Activated gamma-delta T cell treated with Interleukin-2 at 50 U/mL for 16 hours (primary cell): ENCODE measurements at places on chromosomes 3 and 15.

GRCh38 chr3:97896547-97896946 lies 74.7 kb downstream of the CRYBG3 start:
- no peak for DNase-seq

GRCh38 chr3:146557745-146558144 lies 13.3 kb upstream of the PLSCR1 start:
- DNase-seq: no peak

DNA sequence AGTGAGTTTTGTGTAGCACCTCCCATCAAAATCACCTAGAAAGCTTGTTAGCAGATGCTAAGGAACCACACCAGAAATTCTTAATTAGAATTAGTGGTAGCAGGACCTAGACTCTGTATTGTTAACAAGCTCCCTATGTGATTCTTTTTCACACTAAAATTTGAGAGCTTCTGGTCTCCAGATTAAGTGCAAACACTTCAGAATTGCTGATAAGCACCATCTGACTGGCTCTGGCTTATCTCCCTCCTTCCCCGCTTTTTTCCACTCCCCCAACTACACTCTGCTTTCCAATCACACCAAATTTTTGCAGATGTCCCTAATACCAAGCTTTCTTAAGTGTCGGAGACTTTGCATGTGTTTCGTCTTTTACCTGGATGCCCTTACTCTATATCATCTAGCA lies 410.1 kb upstream of the DPH6 start:
- DNase-seq: no peak

DNA sequence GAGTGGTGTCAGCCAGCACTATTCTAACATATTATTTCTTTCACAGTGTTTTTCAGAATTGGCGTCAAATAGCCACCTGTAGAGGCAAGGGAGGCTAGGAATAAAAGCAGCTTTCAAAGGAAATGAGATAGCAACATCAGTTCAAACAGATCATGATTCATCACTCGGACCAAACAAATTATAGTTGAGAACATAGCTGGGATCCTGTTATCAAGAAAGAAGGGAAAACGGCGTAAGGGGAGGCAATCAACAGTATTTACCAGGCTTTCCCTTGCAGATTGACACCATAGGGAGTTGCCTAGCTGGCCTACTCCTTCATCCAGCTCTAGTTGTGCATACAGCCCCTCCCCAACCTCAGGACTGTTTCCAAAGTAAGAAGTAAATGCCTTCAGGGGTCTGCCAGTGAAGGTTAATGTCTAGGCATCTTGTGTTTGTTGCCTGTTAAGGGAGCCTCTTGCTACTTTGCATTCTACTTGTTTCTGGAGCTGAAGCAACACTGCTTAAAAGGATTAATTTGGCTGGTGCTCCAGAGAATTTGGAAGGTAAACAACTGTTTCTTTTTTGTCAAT lies 286.5 kb downstream of the NSUN3 start:
- DNase-seq: no peak

DNA sequence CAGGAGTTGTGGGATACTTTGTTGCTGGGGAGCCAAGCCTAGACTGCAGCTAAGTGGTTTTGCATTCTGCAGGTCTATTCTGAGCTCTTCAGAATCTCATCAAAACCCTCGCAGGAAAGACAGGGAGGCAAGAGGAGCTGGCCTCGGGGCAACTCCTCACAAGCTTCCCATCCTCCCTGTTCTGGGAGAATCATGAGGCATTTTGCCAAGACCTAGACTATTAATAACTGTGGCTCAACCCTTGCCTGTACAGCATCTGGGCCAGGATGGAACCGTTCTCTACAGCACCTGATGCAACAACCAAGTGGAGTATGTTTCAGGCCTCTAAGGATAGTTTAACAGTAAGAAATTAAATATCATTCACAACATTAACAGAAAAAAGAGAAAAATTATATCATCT lies 20.2 kb upstream of the SLC6A20 start:
- DNase-seq: no peak

- no peak for DNase-seq
Measured at GRCh38 chr3:157669416-157669815, 166.2 kb upstream of the VEPH1 start.

DNA sequence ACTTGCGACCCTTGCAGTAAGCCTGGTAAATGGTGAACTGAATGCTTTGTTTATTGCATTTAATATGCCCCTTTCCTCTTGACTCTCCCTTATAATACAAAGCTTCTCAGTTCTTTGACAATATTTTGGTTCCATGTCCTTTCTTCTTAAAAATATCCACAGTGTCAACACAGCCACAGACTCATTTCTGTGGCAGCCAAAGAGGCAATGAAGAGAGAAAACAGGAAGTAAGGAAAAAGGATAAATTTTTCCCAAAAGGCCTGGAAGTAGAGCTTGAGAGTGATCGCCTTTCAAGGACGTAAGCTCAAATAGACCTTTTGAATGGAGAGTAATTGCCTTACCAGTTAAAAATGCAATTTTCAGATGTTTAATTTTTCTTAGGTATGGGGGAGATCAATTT lies 59.4 kb downstream of the PEX5L start:
- DNase-seq: no peak

DNA sequence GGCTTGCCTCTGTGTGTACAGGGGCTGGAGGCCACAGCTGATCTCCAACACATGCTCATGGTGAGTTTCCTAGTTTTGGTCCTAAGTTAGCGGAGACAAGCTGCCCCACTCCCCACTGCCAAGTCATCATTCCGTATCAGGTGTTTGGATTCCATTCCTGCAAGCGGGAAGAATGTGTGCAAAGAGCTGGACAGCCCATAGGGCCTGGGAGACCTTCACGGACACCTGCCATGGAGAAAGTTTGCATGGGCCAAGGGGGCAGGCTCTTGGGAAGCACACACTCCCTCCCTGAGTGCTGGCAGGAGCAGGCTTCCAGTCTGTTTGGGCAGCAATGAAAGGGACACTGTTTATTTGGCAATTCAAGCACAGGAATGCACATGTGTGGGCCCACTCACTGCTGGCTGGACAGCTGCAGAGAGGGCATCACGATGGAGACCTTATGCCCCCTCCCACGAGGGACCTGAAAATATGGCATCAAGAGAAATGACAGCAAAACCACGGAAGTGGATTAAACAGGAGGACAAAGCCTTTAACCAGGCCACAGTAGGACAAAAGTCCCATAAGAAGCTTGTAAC lies 149.7 kb downstream of the KLF13 start:
- no peak for DNase-seq

DNA sequence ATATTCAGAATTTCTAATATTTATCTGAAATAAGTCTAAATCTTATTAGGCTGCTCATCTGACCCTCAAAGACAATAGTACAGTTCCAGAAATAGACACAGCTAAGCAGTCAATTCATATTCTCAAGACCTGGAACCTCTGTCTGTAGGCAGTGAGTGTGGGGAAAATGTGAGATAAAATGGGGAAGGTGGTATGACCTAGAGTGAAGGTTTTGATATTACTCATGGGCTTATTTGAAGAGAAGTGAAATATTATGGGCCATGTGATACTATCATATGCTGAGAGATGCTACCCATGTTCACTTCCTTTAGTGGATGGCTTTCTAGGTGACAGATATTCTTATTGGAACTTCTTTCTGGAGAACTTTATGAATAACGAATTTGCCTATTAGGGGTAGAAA lies 33.5 kb downstream of the TGFBR2 start:
- no peak for DNase-seq

DNA sequence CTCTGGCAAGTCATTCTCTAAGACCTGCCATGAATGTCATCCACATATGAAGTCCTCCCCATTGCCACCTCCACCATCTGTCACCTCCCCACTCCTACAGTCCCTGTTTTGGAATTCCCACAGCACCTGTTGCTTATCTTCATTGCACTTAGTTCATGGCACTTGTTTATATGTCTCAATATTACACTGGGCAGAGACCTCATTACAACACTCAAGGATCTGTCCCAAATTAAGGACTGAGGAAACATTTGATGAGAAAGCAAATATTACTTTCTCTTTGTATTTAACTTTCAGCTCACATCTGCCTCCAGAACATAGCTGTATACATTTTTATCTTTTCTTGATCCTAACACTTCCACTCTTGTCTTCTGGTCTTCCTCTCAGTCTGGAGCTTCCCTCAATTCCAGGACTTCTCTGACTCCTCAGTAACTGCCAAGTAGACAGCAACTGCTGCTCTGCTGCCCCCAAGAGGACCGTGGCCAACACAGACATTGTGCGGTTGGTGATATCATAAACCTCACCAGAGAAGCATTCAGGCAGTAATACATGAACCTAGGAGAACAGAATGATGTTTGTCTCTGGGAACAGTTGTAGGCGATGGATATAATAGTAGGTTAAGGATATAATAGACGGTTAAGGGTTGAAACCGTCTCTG lies 45.0 kb upstream of the FGF12 start:
- DNase-seq: no peak

- DNase-seq: no peak
Measured at GRCh38 chr3:122890077-122890719, 95.3 kb downstream of the SLC49A4 start.

GRCh38 chr3:159593927-159594605 lies 394.6 kb upstream of the IL12A start:
- no peak for DNase-seq

GRCh38 chr15:80415358-80415670 lies 11.1 kb downstream of the ARNT2 start:
- no peak for DNase-seq

DNA sequence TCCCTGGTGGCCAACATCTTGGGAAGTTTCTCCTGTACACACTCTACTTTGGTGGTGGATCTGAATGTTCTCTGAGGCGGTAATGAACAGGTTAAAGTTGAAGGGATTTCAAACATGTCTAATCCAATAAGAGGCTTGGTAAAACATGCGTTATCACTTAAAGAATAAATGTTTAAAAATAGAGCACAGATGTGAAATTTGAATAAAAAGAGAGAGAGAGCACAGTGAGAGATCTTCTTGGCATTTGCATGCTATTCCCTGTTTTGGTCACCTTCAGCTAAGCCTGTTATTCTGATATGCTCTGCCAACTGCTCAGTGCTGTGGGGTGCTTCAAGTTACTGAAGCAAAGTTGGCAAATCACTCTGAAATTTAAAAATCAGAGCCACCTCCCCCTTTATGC lies 237.7 kb upstream of the WNT5A start:
- no peak for DNase-seq
